GM12892 (cell line): ENCODE measurements at places on chromosomes 5 and 9.

DNA sequence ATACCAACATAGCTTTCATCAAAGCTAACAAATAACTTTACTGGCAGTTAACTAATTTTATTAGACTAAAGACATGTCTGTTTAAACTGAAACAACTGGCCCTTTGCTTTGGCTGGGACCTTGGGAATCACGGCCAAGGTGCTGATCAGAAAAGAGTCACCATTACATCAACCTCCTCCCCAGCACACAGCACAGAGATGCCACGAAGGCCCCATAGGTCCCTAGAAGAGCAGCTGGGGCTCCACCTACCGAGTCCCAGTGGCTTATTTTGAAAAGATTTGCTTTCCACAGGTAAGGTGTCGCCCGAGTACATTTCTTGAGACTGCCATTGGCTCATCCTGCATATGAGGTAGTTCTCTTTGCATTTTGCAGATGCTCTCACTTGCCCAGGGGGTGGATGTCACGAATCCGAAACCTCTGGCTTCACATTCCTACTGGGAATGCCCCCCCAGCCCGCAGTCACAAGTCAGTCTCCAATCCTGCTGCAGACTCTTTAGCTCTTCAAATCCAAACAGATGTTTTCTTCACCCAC, 18.8 kb upstream of the HSD17B3 start:
- DNase-seq, result no peak

- no peak for DNase-seq
These were observed 205.6 kb downstream of the TAF11L14 start for GRCh38 chr5:17839848-17840247.

GRCh38 chr5:165334201-165334600, 1828.8 kb downstream of the MAT2B start:
- no peak for DNase-seq

- DNase-seq, result no peak
These were observed 486.4 kb upstream of the ZNF608 start for GRCh38 chr5:125232779-125233230.
